ENCODE measurements at places on chromosomes 13 and 19.

- DNase-seq, result no peak
Measured at GRCh38 chr13:77930430-77930829, 11.8 kb upstream of the EDNRB start.

DNA sequence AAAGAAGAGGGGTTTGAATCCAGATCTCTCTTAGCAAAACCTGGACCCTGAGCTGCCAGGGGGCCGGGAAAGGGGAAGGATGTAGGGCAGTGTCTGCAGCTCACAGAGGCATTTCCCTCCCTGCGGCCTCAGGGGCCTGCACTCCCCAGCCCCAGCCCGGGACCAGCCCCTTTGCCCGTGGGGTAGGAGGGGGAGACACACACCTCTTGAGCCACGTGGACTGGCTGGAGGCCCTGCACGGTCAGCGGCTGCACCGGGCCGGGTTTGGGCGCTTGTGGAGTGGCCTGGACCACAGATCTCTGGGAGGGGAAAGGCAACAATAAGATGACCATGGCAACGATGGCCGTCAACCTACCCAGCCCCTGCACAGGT lies 26.9 kb downstream of the RFX1 start:
- DNase-seq, result no peak

GRCh38 chr19:41740415-41741243 lies 14.7 kb upstream of the CEACAM6 start:
- DNase-seq, result no peak

- no peak for DNase-seq
Measured at GRCh38 chr13:48567515-48568369, 34.9 kb upstream of the RCBTB2 start.

DNA sequence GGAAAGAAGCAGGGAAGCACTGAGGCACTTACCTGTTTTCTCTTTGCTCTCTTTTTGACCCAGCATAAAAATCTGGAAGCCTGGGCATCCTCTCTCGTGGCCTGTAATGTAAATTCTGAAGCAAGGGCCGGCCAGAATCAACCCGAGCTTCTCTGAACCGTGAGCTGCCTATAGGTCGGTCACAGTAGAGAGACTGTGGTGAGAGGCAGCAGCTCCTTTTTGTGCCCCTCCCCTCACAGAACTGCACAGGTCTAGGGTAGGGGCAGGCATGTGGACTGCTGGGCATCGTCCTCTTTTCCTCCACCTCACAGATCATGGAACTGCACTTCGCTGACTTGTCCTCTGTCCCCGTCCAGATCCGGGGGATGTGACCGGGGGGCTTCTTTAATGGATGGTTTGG lies 12.5 kb downstream of the FAM124A start:
- DNase-seq, result no peak

DNA sequence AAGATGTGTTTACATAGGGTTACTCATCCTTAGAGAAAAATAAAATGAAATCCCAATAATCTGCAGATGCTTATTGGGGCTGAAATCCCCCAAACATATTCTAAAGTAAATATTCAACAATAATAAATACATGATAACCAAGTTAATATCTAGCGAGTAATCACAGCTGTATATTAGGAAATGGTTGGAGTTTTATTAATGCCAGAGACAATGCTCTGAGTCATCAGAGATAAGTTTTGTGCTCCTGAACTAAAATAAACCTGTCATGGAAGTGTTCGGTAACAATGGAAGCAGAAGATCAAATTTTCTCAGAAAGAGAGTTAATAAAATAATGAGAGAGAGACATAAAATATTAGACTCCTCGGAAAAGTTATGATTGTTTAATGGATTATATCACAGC lies 31.4 kb downstream of the FLT1 start:
- DNase-seq, result no peak

DNA sequence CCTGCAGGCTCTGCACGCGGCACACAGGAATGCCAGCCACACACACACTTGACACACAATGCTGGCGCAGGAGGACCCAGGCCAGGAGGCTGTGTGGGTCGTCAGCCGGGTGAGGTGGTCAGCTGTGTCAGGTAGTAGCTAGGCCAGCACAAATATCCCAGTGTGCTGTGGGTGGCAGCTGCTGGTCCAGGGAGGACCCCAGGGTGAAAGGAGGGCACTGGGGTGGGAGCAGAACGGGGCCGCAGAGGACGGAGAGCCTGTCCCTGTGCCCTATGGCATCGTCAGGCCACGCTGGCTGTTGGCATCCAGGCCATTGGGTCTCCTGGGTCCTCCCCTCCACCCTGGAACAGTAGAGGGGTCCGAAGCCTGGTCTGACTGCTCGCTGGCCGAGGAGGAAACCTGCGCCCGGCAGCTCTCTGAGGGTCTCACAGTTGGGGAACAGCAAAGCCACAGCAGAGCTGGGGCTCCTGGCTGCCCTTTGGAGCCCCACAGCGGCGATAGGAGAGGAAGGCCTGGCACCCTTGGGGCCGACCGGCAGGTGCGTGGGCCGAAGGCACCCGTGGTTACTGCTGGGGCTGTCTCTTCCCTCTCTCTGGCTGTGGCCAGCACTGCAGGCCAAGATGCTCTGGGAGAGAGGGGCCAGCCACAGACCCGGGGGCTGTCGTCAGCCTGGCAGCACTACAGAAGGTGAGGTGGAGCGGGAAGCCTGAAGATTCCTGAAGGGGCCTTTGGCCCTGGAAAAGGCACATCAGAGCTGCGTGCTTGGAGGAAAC lies 27.3 kb downstream of the C13orf46 start:
- no peak for DNase-seq

DNA sequence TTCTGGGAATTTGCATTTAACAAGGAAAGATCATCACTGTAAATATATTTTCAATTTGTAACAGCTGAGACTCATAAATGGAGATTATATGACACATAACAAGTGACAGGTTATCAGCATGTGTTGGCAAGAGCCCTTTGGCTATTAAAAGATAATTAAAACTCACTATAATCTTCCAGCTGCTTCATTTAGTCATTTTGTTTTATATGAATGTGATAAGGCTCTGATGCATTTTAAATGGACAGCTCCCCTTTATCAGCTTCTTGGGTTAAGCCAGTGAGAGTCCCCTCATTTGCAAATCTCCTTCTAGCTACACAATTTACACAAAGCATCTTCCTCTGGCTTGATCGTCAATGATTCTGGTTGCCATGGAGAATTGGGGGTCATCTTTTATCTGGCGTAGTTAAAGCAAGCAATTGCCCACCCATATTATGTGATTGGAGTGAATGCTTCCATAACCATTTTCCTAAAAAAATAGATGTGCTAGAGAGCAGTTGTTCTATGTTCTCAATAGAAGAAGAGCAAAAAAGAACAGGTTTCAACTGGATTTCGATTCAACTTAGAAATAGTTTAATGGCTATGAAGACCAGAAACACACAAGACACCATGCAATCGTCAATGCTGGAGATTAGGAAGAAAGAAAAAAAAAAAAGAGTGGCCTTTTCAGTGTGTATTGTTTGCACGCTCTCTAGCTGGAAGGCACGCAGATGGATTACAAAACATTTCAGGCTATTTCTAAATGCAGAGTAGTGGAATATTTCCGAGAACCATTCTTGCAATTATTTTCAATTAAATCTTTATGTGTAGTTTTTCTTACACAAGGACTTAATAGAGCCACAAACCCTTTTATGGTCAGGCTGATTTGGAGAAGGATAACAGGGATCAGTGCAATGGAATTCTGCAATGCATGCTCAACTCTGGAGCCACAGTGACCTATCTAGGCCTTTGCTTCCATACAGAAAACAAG lies 27.4 kb downstream of the STARD13 start:
- no peak for DNase-seq

DNA sequence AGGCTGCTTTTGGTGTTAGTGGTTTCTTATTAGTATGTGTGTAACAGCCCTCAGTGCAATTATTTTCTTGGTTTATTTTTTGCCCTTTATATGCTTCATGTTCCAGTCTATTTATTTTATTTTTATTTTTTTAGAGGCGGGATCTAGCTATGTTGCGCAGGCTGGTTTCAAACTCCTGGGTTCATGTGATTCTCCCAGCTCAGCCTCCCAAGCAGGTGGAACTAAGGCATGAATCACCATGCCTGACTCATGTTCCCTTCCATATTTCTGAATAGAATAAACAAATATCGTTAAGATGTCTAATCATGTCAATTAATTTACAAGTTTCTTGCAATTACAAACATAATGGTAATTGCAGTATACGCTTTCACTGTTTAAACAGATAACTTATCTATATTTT lies 11.7 kb downstream of the SKA3 start:
- no peak for DNase-seq

- DNase-seq, result no peak
Measured at GRCh38 chr13:36718686-36719085, 44.9 kb downstream of the SERTM1 start.

GRCh38 chr19:2488405-2488941 lies 12.5 kb downstream of the GADD45B start:
- DNase-seq, result no peak

DNA sequence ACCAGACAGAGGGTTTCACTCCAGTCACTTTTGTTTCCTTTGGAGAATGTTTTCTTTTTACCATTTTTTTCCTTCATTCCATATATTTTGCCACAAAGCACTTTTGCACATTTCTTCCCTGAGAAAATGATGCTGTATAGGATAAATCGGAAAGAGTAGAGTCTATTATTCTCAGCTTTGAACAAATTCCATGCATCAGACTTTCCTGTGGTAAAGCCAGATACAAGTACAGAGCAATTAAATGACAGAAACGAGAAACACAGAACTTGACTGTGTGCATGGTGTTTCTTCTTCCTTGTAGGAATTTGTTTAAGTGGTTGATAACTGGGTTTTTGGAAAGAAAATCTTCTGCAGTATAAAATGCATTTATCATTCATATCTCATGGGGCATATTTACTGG lies 107.4 kb upstream of the CSNK1A1L start:
- no peak for DNase-seq
